ENCODE measurements at places on chromosomes 2 and 18.
A peak's percentile ranks its signal among the peaks of the same experiment; 100 is the strongest.

DNA sequence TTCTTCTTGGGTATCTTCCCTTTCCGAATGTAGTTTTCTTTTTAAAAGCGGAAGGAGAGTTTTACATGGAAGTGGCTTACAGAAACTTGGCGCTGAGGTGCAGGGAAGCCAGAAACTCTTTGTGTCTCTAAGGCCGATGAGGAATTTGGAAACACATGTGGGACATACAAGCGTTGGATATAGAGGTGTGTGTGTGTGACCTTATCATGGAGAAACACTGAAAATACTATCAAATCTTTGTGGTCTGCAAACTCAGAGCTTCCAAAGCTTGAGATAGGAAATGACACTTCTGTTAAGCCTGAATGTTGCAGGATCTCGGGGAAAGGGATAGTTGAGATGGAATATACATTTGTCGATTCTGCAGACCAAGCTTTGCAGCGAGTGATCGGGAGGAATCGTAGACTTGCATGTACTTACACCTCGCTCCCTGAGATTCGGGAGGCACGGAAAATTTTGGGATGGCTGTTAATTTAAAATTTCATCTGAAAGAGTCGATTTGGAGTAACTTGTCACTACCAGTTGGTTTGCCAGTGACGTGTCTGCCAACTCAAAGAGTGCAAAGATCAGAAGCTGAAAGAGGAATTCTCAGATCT lies 1.0 kb downstream of the NAB1 start:
- DNase-seq, result no peak

DNA sequence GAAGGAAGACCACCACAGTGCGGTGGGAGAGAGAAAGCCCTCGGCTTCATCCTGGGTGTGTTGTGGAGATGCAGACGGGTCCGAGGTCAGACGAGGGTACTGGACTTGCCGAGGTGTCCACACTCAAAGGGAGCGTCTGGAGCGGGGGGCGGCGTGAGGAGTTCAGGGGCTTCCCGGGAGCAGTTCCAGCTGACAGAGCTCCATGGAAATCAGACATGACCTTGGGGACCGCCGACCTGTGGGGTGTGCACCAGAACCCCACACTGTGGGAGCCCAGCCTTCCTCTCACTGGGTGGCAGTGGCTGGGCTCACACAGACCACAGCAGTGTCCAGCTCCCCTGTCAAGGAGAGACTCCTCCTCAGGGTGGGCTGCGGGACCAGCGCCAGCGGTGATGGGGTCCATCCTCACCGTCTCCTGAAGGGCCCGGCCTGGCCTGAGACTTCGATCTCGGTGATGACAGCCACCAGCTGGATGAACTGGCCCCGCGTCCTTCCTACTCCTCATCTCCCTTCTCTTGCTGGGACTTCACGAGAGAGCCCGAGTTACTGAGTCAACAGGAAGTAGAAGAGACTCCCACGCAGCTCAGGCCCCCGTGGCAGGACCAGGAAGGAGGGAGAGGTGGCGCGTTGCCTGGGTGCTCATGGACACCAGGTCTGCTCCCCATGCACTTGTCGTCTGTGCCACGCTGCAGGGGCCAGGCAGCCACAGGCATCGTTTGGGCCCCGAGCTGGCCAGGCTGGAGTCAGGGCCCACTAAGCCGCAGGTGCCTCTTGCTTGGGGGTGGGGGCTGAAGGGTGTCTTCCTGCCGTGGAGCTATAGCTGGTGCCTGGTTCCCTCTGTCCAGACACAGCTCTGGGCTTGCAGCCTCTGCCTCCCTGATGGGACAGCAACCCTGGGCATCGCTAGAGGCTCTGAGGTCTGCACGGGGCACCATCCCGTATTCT lies 101.9 kb upstream of the CTDP1 start:
- DNase-seq, result no peak

GRCh38 chr2:133360882-133361281 lies 207.4 kb downstream of the NCKAP5 start:
- DNase-seq, result no peak

- DNase-seq, result no peak
These were observed 43.1 kb downstream of the MOGAT1 start for GRCh38 chr2:222714361-222715241.

GRCh38 chr18:40985436-40985835 lies 969.6 kb upstream of the PIK3C3 start:
- no peak for DNase-seq

DNA sequence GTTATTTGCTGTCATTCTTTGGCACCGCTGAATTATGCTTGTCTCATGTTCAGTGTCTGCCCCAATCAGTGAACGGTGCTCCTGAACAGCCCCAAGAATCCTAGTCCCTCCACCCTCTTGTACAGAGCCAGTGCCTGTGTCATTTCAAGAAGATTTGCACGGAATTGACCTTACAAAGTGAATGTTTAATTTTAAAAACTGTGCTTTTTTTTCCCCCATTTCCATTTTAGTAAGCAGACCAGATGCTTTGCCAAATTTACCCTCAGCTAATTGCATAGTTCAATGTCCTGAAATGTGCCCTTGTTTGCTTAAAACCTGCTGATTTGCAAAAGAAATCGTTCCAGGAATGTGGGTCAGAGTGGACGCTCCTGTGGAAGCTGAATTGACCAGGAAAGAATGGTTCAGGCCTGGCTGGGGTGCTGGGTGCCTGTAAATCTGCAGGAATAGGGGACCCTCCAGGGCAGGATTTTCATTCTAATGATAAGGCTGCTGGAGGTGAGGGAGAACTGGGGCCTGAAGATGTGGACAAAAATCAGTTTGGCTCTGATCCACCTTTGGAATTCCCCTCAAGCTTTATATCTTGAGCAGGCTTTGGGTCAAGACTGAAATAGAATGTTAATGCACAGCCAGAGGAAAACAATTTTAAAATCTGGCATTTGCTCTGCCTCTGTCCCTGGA lies 20.1 kb downstream of the TMEM17 start:
- no peak for DNase-seq

GRCh38 chr2:141035846-141036420 lies 1094.9 kb downstream of the LRP1B start:
- DNase-seq, result no peak

DNA sequence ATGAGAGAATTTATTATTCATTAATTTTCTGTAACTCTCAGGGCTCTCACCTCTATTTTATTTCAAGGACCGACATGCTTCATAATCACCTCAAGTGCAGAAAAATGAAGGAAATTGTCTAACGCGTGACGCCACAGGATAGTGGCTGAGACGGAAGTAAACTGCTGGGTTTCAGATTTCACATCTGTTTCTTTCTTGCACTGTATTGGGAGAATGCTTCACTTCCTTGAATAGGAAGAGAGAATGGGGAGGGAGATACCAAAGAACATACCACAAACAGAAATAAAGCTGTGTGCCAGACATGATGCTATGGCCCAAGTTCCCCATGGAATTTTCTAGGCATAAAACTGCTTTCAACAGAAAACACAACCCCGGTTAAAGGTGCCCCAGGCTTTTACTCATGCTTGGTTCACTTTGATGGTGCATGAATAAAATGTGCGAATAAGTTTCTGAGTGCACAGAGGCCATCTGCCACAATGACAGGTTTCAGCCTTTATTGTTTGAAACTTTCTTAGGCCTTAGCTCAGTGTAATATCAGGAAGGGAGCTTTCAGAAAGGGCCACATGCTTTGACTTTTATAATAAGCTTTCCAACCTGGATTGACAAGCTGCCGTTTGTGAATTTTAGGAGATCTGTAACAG lies 1116.4 kb downstream of the SOCS6 start:
- DNase-seq, result no peak

DNA sequence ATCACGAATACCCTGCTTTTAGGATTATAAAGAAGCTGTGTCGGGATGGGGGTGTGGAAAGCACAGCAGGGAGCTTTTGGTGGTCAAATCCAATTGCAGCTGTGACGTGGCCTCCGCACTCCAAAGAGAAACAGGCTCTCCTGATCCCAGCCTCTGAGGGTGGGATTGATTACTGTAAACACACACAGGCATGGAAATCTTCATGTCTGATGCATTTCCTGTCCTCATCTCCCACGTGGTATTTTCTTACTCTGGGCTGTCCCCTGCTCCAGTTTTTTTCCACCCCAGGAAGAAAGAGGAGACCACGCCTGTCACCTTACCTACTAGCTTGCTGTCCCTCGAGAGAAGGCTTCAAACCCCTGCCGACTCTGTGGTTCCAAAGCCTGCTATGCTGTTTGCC lies 22.7 kb downstream of the RNF152 start:
- no peak for DNase-seq

DNA sequence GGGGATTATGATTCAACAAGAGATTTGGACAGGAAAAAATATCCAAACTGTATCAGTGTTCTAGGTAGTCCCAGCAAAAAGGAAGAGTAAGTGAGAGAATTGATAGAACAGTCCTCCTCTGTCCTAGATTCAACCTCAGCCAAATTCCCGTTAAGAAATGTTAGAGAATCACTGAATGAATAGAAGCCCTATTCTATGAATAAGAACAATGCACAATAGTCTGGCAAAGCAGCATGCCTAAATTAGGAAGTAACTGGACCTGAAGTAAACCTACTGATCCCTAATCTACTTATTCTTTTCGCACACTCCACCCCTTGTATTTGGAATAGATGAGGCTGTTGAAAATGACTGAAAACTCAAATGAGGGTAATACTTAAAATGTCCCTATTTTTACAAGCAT lies 1665.5 kb downstream of the LRP1B start:
- DNase-seq, result no peak

- no peak for DNase-seq
These were observed 29.0 kb downstream of the ZC3H6 start for GRCh38 chr2:112304298-112304941.

- DNase-seq, result no peak
These were observed 22.8 kb downstream of the SNORC start for GRCh38 chr2:232892843-232893242.

GRCh38 chr18:79380816-79381806 lies 14.6 kb upstream of the NFATC1 start:
- DNase-seq, result peak; percentile 67

DNA sequence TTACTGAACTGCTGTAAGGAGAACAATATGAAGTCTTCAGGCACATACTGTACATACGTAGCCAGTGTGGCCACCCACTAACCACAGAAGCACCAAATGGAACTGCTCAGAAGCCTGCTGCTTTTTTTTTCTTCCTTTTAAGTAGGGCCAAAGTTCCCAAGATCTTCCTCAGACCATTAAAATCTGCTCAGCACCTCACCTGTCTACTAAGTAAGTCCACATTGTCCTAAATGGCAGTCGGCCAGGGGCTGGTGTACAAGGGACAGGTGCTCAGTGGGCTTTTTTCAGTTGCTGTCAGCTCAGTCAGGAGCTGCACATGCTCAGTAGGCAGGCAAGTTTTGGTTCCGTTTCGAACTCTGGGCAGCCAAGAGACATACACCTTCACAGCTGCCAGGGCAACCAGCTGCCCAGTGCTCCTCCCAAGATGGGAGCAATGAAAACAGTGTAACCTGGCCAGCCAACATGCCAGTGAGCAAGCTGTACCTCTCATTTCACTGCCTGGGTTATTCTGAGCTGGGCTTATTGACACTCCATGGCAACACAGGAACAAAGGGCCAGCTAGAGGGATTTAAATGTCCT lies 86.1 kb downstream of the ACVR1 start:
- no peak for DNase-seq

- DNase-seq, result peak; percentile 7
These were observed 73.0 kb upstream of the YWHAQ start for GRCh38 chr2:9703701-9704221.

GRCh38 chr18:934518-935133 lies 30.0 kb downstream of the ADCYAP1 start:
- DNase-seq, result no peak

GRCh38 chr2:208024091-208024490 lies 1.2 kb downstream of the PLEKHM3 start:
- no peak for DNase-seq

Data from stimulated activated naive CD8-positive, alpha-beta T cell treated with anti-CD3 and anti-CD28 coated beads, Interleukin-15, amount 100 ng/mL, for 72 hours (primary cell).